Dermis microvascular lymphatic vessel endothelial cell (primary cell): ENCODE measurements at places on chromosomes 5 and 9. TPM values are rescaled to one million over a fixed set of nuclear protein-coding genes. Genes with fewer than 3 reads are reported as not detected.

The FGFR4 gene
- 2.4 and 4.2 TPM in 2 replicates for total RNA-seq

The SIGMAR1 gene
- 34.9 and 48.4 TPM in 2 replicates for total RNA-seq

The NMUR2 gene
- total RNA-seq, result not detected in 2 replicates

The MCTP1 gene
- 38.8 and 66.4 TPM in 2 replicates for total RNA-seq

The FRMD3 gene
- total RNA-seq, result 0.76 and 2.8 TPM in 2 replicates

The FKTN gene
- 7.7 and 9.2 TPM in 2 replicates for total RNA-seq

The HEMGN gene
- total RNA-seq, result not detected in 2 replicates

The TAS2R1 gene
- not detected in 2 replicates for total RNA-seq

The IFNB1 gene
- not detected in 2 replicates for total RNA-seq

The TCF7 gene
- 0.13 and 0.25 TPM in 2 replicates for total RNA-seq

The MSMP gene
- 142 and 187 TPM in 2 replicates for total RNA-seq

The ALDOB gene
- total RNA-seq, result 0.13 and 0.25 TPM in 2 replicates

The SHOC1 gene
- total RNA-seq, result not detected in 2 replicates

The MYORG gene
- 2.4 and 3.2 TPM in 2 replicates for total RNA-seq

The MEF2C gene
- 118 and 159 TPM in 2 replicates for total RNA-seq

The GOLGA2 gene
- 34.7 and 40.7 TPM in 2 replicates for total RNA-seq

The PCDHGA3 gene
- 0.13 and 0.63 TPM in 2 replicates for total RNA-seq

The DNAH5 gene
- 0.13 TPM in 2 replicates for total RNA-seq

The UBE2QL1 gene
- 0.13 and 1.0 TPM in 2 replicates for total RNA-seq

The C5orf15 gene
- total RNA-seq, result 23.0 and 28.3 TPM in 2 replicates

The CCL27 gene
- not detected in 2 replicates for total RNA-seq
